ENCODE measurements at places on chromosomes 5 and 9. TPM values are rescaled to one million over a fixed set of nuclear protein-coding genes. Genes with fewer than 3 reads are reported as not detected.

Gene CER1
- not detected for total RNA-seq

Gene SPATA31E1
- not detected for total RNA-seq

Gene C7
- total RNA-seq: 132 TPM

GRCh38 chr9:129125478-129125877, 14.3 kb downstream of the PTPA start:
- H3K4me3 ChIP-seq: no peak overlapping the region
- H3K27ac ChIP-seq: no peak overlapping the region
- peaks cover 33% of the 10 kb centered on the region for H3K36me3 ChIP-seq
- no peak for DNase-seq
- H3K4me1 ChIP-seq: no peaks in the 10 kb centered on the region
- H3K27me3 ChIP-seq: no peaks in the 10 kb centered on the region

DNA sequence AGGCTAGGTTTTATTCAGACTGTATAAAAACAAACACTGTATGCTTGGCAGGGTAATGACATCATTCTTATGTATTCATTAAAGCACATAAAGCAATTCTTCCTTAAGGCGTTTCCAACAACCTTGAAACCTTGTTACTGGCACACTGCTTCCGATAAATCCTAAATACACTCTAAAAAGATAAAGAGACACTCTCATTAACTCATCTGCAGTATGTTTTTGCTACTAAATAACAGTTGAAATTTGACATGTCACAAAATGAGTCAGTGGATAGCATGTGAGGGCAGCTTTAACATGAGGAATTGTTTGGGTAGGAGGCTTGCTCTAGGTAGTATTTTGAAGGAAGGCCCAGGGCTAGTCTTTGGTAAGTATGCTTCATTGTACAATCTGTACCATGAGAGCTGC, 13.7 kb downstream of the YIPF5 start:
- no peak overlapping the region for H3K4me3 ChIP-seq
- DNase-seq: no peak
- H3K36me3 ChIP-seq: no peaks in the 10 kb centered on the region
- peaks cover 8% of the 10 kb centered on the region for H3K4me1 ChIP-seq
- H3K27ac ChIP-seq: peak overlapping the region; percentile 60
- H3K27me3 ChIP-seq: no peaks in the 10 kb centered on the region

GRCh38 chr5:14406554-14406849, 175.1 kb upstream of the OTULINL start:
- no peaks in the 10 kb centered on the region for H3K27me3 ChIP-seq
- no peak for DNase-seq
- H3K27ac ChIP-seq: no peak overlapping the region
- peaks cover 5% of the 10 kb centered on the region for H3K4me1 ChIP-seq

GRCh38 chr5:160925281-160925680, 73.3 kb upstream of the ATP10B start:
- H3K27me3 ChIP-seq: no peaks in the 10 kb centered on the region
- no peak overlapping the region for H3K4me3 ChIP-seq
- no peak for DNase-seq

DNA sequence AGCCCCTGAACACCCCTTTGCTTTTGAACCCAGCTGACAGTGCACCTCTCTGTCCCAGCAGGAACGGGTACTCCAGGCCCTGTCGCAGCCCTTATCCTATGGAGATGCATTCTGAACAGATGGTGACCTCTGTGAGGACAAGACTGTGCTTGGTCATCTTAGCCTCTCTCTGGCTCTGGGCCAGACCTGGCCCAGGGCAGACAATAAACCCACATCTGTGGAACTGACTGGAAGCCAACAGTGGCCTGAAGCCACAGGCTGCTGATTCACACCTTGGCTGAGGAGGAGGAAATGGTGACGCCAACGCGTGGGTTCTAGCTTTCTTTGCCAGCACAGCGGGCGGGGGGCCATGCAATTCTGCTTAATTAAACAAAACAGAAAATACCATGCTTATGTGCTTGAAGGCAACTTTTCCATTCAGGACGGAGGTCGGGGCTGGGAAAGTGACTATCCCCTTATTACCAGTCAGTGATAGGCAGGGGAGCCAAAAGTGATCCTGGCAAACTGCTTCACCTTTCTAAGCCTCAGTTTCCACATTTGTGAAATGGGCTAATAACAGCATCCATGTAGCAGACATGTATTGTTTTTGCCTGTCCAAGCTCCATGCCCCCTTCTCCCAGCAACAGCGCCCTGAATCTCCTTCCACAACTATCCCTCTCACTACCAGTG, 10.8 kb downstream of the SH3PXD2B start:
- no peak overlapping the region for H3K4me3 ChIP-seq
- H3K36me3 ChIP-seq: no peaks in the 10 kb centered on the region
- H3K4me1 ChIP-seq: peaks cover 38% of the 10 kb centered on the region

DNA sequence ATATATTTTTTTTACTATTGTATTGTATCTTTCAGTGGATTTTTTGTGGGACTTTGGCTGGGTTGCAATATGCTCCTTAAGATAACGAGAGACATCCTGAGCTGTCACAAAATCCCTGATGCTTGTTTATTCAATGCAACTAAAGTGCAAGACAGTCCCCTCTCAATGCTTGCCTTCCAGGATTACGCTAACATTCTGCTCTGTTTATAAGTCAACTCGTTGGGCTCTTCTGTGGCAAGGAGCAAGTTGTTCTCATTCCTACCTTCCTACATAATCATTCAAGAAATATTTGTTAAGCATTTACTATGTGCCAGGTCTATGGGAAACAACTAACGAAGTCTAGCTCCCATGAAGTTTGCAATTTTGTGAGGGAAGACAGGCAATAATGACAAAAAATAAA, 40.4 kb downstream of the JAKMIP2 start:
- H3K36me3 ChIP-seq: no peaks in the 10 kb centered on the region
- H3K4me1 ChIP-seq: no peaks in the 10 kb centered on the region
- no peaks in the 10 kb centered on the region for H3K27me3 ChIP-seq
- no peak overlapping the region for H3K4me3 ChIP-seq
- no peak for DNase-seq
- no peak overlapping the region for H3K27ac ChIP-seq

DNA sequence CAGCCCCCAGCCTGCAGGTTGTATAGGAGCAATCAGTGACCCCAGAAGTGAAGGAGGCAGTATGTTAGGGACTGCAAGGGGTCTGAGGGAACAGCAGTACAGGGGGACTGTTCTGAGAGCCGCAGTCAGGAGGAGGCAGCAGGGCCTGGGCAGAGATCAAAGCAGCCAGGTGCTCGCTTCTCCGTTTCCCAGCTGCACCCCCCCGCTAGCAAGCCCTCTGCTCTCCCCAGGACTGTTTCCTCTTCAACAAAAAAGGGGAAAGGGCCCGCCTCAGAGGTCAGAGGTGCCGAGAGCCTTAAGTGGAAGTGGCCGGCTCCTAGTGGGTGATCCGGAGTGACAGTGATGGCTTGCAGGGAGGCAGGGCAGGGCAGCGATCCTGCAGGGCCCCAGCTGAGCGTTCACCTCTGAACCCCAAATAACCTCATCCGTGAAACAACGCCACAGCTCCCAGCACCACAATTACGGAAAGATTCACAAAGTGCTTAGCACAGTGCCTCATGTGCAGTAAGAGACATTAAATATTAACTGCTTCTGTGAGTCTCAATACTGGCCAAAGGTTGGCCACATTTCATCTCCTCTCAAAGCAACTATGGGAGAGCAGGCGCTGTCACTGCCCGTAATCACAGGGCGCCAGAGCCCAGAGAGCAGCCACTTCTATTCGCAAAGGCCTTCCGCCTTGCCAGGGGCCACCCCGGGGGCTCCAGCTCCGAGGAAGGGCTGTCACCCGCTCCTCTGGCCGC, 8.0 kb downstream of the CLPTM1L start:
- H3K36me3 ChIP-seq: no peaks in the 10 kb centered on the region
- H3K4me3 ChIP-seq: no peak overlapping the region
- no peaks in the 10 kb centered on the region for H3K27me3 ChIP-seq

GRCh38 chr9:82495884-82496777, 507.6 kb downstream of the SPATA31D1 start:
- no peaks in the 10 kb centered on the region for H3K27me3 ChIP-seq
- H3K27ac ChIP-seq: no peak overlapping the region
- H3K4me1 ChIP-seq: no peaks in the 10 kb centered on the region
- no peaks in the 10 kb centered on the region for H3K36me3 ChIP-seq
- DNase-seq: no peak

GRCh38 chr5:159956074-159956473, 39.8 kb downstream of the ADRA1B start:
- H3K4me3 ChIP-seq: no peak overlapping the region
- H3K27ac ChIP-seq: no peak overlapping the region
- no peaks in the 10 kb centered on the region for H3K36me3 ChIP-seq
- H3K27me3 ChIP-seq: no peaks in the 10 kb centered on the region
- peaks cover 7% of the 10 kb centered on the region for H3K4me1 ChIP-seq
- no peak for DNase-seq

DNA sequence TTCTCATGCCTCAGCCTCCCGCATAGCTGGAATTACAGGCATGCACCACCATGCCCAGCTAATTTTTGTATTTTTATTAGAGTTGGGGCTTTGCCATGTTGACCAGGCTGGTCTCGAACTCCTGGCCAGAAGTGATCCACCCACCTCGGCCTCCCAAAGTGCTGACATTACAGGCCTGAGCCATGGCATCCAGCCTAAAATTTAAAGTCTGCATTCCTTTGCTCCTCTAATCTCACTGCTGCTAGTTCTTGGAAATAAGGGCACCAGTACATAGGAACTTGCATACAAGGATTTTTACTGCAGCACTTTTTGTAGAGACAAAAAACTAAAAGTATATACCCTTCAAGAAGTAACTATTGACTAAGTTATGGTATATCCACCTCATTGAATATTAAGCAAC, 20.0 kb upstream of the DCP2 start:
- H3K27ac ChIP-seq: no peak overlapping the region
- H3K36me3 ChIP-seq: no peaks in the 10 kb centered on the region
- H3K27me3 ChIP-seq: no peaks in the 10 kb centered on the region
- no peak for DNase-seq
- H3K4me3 ChIP-seq: no peak overlapping the region
- peaks cover 12% of the 10 kb centered on the region for H3K4me1 ChIP-seq

- H3K36me3 ChIP-seq: no peaks in the 10 kb centered on the region
- no peak overlapping the region for H3K27ac ChIP-seq
- H3K4me1 ChIP-seq: no peaks in the 10 kb centered on the region
- DNase-seq: no peak
- H3K27me3 ChIP-seq: no peaks in the 10 kb centered on the region
Observed at GRCh38 chr9:119280740-119281485, 88.3 kb downstream of the BRINP1 start.

All from transverse colon (tissue), 4 donors.